ENCODE measurements at places on chromosomes 7 and 10.
A peak's percentile ranks its signal among the peaks of the same experiment; 100 is the strongest.

DNA sequence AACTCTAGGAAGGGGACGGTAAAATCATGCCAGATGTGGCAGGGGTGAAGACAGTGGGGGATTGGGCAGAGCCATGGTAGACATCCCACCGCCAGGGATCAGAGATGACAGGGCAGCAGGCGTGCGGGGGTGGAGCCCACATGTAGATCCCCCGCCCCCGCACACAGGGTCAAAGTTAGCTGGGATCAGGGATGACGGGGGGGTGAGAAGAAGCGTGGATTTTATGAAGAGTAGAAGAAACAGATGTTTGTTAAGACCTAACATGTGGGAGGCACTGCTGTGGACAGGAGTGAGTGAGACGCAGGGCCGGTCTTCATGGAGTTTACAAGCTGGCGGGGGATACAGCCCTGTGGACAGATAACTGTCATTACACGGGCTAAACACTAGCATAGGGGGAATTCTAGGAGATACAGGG lies 154.0 kb upstream of the KLF14 start:
- DNase-seq = no peak

DNA sequence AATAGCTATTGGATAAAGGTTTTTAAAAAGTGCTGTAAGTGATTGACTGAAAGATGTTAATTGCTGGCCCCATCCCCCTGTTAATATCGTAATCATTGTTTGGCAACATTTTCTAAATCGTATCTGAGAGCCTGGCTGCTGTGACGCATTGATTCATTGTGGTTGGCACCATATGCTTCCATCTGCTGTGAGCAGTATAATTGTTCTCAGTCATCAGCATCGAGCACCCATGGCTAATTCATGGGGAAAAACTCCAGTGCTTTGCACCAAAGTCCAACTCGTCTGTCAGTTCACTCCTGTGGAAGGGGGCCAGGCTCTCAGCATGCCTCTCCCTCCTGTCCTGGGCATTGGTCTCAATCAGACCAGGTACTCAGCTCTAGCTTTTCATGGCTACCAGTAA lies 205.2 kb downstream of the STK31 start:
- no peak for DNase-seq

GRCh38 chr7:147298611-147299043 lies 1182.0 kb downstream of the CNTNAP2 start:
- DNase-seq = no peak

GRCh38 chr10:114499116-114499515 lies 94.8 kb upstream of the AFAP1L2 start:
- DNase-seq = no peak

- DNase-seq = no peak
These were observed 24.5 kb upstream of the CUBN start for GRCh38 chr10:17154116-17154515.

DNA sequence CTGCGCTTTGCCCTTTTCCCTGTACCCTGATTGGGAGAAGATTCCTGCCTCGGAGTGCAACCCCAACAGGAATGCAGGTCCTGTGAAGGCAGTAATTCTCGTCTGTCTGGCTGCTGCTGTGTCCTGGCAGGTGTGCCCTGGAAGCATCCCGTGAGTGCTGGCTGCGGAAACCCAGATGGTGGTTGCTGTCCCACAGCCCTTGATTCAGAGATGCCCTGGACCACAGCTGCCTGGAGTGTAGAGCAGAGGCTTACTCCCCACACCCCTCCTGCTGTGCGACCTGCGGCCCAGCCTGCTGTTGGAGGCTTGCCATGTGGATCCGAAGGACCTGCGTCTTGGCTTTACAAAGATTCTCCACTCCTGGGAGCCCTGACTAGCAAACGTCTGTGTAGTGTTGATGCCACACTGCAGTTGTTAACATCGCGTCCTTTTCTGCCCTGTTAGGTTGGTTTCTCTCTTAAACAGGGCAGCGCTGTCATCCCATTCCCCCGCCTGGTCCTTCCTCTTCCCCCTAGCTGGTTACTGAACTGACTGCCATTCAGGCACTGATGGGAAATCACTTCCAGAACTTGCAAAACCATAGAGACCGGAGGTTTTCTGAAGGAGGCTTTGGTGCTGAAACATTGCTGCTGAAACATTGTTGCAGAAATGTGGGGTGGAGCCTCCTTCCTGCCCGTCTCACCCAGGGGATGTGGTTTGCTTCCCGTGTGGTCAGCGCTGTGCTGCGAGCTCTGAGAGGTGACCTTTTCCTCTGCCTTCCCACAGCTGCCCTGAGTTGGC lies 53.3 kb downstream of the DNAJB6 start:
- DNase-seq = no peak

GRCh38 chr7:39197831-39198230 lies 220.1 kb downstream of the POU6F2 start:
- no peak for DNase-seq

DNA sequence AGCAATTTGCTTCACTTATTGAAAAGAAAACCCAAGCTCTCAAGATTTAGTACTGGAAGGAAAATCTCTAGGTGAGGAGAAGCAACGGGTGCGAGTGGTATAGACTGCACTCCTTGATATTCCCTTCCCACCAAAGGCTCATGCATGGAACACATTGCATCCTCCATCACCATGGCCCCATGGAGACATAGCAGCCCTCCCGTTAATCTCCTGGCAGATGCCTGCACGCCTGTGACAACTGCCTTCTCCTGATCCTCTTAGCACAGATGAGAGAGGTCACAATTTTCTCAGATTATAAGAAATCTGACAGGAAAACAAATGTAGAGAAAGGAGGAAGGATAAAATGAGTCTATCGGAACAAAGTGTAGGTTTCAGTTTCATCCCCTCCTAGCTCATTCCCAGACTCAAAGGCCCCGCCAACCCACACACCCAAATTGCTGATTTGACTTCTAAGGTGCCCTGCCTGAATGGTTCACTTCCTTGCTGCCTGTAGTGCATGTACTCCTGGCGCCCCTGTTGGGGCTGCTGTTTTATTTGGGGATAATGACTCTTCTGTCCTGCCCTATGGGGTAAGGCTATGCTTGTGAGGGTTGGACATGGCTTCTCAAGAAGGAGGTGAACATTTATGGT lies 50.0 kb downstream of the PLXNA4 start:
- no peak for DNase-seq

DNA sequence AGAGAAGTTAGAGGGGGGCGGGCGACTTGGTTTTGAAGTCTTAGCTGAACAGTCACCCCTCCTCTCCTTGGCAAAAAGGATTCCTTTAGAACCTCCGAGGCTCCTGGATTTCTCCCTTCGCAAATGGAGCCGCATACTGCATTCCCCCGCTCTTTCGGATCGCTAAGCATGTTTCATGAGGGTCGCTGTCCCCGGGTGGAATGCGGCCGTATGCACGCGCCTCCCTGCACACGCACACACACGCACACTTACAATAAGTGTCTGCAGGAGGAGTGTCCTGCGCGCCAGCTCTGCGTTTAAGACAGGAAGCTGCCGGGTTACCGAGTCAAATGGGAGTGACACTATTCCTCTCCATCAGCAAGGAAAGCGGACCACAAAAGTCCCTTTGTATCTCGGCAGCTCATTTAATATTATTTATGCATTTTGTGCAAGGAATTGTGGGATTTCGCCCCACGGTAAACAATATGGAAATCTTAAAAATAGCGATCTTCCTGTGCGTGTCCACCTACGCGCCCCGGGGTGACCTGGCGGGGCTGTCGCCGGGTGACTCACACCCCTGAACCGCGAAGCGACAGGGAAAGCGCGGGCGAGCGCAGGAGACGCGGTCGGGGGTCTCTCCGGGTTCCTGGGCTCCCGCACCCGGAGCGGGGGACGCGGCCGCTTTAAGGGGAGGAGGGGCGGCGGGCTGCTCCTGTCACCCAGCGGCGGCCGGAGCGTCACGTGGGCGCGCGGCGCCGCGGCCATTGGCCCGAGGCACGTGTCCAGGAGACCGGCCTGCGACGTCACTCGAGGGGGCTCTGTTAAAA lies 988 bp upstream of the EN2 start:
- DNase-seq = peak; percentile 76

DNA sequence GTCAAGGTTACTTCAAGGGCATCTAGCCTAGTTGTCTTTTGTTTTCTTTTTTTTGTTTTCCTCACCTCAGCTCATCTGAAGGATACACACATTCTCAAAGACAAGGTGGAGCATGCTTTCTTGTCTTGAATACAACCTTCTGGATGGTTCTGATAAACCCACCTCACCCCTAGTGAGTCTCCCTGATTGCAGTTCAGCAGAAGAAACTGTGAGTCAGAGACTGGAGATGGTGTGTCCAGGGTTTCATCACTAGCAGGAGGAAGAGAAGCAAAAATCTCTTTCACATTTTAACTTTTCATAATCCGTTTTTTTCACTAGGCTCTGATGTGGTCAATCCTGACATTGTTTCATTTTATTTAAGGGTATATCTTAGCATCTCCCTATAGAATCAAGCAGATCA lies 143.0 kb upstream of the NRBF2 start:
- DNase-seq = no peak

GRCh38 chr10:71244431-71245419 lies 32.4 kb downstream of the UNC5B start:
- no peak for DNase-seq

GRCh38 chr7:4066206-4066605 lies 615.9 kb upstream of the FOXK1 start:
- no peak for DNase-seq

DNA sequence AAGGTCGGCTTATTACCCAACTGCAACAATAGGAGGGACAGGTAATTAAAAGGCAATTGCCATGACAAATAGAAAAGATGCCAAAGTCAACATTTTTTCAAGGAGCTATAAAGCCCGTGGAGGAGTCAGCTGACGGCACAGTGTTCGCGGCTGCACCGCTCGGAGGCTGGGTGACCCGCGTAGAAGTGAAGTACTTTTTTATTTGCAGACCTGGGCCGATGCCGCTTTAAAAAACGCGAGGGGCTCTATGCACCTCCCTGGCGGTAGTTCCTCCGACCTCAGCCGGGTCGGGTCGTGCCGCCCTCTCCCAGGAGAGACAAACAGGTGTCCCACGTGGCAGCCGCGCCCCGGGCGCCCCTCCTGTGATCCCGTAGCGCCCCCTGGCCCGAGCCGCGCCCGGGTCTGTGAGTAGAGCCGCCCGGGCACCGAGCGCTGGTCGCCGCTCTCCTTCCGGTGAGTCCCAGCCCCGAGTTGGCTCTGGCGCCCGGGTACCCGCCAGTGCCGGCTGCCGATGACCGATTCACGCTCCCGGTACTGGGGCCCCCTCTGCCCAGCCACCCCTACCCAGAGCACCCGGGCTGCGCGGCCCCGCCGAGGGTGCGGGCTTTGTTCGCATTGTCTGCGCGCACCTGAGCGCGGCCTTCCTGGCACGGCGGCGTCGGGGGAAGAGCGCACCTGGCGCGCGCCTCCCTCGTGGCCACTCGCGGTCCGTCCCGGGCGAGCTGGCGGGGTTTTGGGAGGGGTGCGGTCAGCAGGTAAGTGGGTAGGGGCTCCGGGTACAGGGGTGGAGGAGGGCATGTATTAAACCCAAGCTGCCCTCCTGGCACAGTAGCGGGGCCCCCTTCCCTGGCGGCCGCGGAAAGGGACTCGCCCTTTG lies at the start of gene VWA2:
Gene VWA2, plus strand, starts transcription at position 138 of the 877 bp plus-strand sequence. CDS start 9,460 bp downstream, outside the sequence.
- no peak for DNase-seq

DNA sequence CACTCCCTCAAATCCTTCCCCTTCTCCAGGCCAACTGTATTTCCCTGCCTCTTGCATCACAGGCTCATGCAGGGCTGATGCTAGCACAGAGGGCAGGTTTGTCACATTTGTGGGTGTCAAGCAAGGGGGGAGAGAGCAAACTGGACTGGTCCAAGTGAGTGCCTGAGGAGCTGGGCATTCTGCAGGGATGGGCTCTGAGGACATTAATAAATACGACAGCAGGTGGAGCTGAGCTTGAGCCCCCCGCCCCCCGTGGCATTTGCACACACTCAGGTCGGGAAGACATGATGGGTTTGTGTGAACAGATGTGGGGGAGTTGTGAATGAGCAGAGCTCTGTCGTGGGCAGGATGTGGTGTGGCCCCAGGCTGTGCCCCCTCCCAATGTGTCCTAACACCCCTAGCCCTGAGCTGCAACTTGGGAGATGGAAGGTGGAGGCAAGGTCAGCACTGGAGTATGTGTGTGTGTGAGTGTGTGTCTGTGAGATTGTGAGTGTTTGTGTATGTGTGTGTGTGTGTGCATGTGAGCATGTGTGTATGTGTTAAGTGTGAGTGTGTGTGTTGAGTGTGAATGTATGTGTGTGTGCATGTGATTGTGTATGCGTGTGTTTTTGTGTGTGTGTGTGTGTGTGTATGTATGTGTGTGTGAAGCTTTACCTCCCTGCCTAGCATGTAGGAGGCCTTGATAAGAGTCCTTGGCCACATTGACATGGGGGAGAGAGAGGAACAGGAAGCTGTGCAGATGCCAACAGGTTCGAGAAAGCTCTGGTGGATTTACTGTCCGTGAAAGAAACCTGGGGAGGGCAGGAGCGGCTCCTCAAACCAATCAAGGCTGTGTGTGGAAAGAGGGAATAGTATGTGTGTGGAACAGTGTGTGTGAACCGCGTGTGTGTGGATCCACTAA lies 9.1 kb downstream of the RASSF4 start:
- no peak for DNase-seq

DNA sequence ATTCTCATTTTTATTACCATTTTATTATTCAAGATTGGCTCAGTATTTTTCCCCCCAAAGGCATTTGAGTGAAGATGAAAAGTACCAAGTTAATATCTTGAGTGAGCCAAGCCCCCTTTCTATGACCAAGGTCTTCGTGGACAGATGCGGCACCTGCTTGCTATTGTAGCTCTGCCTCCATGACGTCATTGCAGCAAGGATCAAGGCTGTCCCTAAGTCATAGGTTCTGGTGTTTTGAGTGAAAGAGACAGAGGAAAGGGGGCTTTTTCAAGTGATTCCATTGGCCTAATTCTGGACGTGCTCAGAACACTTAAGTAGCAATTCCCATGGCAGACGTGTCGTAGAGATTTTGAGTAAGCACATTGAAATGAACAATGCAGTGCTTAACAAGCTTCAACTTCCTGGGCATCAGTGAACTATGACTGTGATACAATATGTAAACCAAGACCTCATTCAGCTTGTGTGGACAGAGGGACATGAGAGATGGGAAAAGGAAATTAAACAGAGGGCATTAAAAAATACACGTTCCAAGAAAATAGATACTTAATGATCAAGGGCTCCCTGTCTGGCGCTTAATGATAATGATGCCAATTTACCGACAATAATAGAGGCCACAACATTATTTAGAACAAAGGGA lies 248.7 kb upstream of the NPVF start:
- DNase-seq = no peak

- DNase-seq = no peak
These were observed 22.0 kb upstream of the BMPR1A start for GRCh38 chr10:86734207-86734988.

Measured in posterior cingulate gyrus (tissue), 11 donors.